ENCODE measurements at places on chromosomes 4 and X.
A peak's percentile ranks its signal among the peaks of the same experiment; 100 is the strongest.

GRCh38 chr4:8121292-8122015, 37.2 kb downstream of the ABLIM2 start:
- no peak for DNase-seq

- no peak for DNase-seq
Observed at GRCh38 chr4:5955201-5955821, 62.4 kb upstream of the CRMP1 start.

- no peak for DNase-seq
Observed at GRCh38 chr4:182177166-182177565, 66.0 kb upstream of the TENM3 start.

- no peak for DNase-seq
Observed at GRCh38 chrX:85569096-85569495, 189.6 kb upstream of the POF1B start.

DNA sequence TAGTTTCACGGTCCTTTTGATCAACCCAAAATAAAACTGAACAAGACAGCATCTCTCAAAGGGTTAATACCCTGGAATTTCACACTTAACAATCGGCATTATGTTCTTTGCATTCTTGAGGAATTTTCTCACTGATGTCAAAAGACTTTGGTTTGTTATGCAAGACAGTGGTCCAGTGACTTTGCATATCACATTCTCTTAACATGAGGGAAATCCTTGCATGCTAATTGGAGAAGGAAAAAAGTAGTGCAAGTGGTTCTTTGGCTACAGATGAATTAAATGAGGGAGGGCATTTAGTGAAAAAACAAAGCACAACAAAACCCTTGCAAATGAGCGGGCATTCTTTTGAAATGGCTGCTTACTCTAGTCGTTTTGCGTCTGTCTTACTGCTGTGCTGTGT, 105.1 kb upstream of the LIMCH1 start:
- peak; percentile 48 for DNase-seq

GRCh38 chr4:182394181-182394580, 151.0 kb downstream of the TENM3 start:
- DNase-seq = no peak

GRCh38 chrX:44945736-44946135, 72.7 kb downstream of the KDM6A start:
- DNase-seq = no peak

GRCh38 chr4:153220682-153221395, 16.6 kb downstream of the TRIM2 start:
- no peak for DNase-seq

GRCh38 chrX:40074080-40074958, 23.4 kb downstream of the BCOR start:
- no peak for DNase-seq

DNA sequence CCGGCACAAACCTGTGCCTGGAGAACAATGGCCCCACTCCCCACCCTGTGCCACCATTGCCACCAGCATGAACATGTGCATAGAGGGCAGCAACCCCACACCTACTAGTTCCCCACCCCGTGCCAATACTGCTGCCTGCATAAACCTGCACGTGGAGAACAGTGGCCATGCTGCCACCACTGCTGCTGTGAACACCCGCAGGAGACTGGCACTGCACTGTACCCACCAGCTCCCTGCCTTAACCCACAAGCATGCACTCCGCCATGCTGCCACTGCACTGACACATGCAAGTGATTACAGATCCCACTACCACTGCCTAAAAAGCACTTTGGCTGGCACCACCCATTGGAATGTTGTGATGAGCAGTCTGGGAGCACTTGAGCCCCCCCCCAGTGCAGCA, 77.3 kb downstream of the NAA11 start:
- no peak for DNase-seq

DNA sequence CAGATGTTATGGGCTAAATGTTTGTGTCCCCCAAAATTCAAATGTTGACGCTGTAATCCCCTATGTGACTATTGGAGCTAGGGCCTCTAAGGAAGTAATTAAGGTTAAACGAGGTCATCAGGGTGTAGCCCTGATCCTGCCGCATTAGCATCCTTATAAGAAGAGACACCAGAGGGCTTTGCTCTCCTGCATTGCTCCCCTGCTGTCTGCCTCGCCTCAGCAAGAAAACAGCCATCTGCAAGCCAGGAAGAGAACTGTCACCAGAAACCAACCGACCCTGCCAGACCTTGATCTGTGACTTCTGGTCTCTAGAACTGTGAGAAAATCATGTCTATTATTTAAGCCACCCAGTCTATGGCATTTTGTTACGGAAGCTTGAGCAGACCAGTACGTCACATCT, 331.9 kb downstream of the DCTD start:
- DNase-seq = no peak
